NCI-H2081 treated with DMSO at 0.1 percent for 48 hours (cell line): ENCODE measurements at places on chromosomes 2 and 18.

- DNase-seq = no peak
These were observed 42.7 kb downstream of the ACSL3 start for GRCh38 chr2:222903234-222904220.

DNA sequence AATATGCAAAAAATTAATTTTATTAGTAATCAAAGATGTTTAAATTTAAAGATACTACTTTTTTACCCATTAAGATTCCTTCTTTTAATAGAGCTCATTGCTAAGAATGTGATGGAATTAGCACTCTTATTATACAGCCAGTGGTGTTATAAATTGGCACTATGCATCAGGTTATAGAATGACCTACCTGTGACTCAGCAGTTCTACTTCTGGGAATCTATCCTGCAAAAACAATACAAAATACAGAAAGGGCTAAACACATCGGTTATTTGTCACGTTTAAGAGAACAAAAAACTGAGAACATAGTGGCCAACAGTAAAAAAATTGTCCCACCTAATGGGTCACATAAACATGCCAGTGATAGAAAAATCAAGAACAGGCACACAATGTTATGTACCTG is 9.4 kb upstream of the ADD2 start:
- DNase-seq = no peak

- DNase-seq = no peak
These were observed 63.5 kb downstream of the PTPN2 start for GRCh38 chr18:12820506-12820905.

GRCh38 chr2:98827625-98828368 is 96.9 kb upstream of the MGAT4A start:
- no peak for DNase-seq

- no peak for DNase-seq
These were observed 748 bp downstream of the FMNL2 start for GRCh38 chr2:152335726-152336118.

DNA sequence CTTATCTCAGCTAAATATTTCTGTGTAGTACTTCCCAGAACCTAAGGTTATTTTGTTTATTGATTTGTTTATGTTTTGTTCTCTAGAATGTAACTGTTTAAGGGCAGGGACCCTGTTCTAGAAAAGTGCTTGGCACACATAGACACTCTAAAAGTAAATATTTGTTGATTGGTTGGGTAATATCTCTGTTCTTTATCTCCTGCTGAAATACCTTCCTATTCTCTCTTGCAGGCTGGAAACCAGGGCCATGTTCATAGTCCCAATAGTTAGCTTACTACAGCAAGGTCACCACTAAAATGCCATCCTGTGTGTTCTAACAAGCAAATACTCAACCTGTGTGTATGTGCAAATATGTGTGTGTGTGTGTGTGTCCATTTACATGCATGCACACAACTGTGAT is 375.6 kb upstream of the MEIS1 start:
- DNase-seq = no peak

GRCh38 chr2:43718530-43719124 is 42.4 kb upstream of the C1GALT1C1L start:
- no peak for DNase-seq

DNA sequence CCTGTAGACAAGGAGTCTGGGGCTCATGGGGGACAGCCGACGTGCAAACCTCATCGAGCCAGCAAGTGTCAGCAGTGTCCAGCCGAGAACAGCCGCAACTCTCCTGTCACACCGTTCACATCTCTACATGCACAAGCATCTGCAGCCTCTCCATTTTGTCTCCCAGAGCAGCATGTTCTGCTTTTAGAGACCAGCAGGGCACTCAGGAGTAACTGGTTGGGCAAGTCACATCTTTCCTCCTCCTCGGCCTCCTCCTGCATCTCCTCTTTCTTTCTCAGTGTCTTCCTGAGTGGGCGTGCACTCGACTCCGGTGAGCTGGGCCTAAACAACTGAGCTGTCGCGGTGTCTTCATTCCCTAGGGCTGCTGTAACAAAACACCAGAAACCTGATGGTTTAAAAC is 249.9 kb downstream of the SH3BP4 start:
- no peak for DNase-seq

DNA sequence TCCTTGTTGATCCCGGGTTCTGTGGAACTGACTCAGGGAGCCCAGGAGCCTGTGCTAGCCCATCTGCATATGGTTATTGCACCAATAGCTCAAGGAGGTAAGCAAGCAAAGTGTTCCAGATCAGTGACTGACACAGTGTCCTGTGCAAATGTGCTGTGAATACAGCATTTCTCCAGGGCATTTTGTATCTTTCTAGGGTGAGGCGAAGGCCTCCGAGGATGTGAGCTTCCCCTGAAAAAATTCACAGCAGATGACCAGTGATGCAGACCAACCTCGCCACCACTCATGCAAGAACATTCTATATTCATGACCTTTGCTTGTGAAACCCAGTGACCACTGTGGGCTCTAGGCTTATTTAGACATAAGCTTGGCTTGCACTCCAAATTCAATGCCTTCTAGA is 15.2 kb upstream of the NT5DC4 start:
- no peak for DNase-seq

GRCh38 chr2:61887717-61888266 is 664 bp downstream of the CCT4 start:
- no peak for DNase-seq

GRCh38 chr2:194105358-194105757 is 1551.7 kb upstream of the SLC39A10 start:
- DNase-seq = no peak

DNA sequence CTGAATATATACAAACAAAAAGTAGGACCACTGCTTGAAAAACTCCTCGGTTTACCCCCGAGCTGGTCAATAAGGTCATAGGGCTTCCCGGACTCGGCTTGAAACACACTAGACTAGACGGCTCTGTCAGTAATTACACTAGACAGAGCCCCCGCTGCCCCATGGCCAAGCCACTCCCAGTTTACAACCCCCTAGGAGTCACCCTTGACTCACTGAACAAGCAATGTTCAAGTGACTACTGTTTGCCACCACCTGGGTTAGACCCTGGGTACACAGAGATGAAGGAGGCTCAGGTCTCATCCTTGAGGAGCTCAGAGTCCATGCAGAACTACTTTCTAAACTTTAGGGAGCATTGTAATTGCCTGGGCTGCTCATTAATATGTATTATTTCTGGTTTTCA is 13.7 kb upstream of the PRELID3A start:
- no peak for DNase-seq

DNA sequence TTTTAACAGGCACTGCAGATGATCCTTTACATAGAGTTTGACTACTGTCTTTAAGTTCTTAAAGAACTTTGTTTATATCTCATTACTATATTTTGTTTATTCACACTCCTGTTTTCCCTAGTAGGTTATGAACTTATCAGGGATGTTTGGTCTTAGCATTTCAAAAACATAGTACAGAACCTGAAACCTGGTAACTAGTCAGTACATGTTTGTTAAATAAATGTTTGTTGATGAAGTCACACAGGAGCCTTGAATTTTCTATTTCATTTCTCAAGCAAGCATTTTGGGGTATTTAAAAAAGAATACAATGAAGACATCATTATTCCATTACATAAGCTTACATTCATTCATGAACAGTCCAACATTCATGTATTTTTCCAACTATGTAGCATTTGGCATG is 280.3 kb upstream of the ZSWIM2 start:
- DNase-seq = no peak

DNA sequence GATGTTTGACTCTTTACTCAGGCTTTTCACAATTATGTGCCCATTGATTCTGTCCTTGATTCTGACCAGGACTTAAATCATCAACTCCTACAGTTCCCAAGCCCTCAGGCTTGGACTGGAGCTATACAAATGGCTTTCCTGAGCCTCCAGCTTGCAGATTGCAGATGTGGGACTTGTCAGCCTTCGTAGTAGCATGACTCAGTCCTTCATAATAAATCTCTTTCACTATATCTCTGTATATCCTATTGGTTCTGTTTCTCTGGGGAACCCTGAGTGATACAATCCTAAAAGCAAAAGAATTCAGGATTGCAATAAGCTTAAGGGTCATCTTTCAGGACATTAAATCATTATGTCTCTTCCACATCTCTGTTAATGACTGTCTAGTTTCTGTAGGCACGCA is 356.6 kb downstream of the RIT2 start:
- DNase-seq = no peak

GRCh38 chr18:75728621-75729020 is 301.1 kb upstream of the SMIM21 start:
- no peak for DNase-seq

GRCh38 chr2:54176577-54176976 is 61.2 kb downstream of the ACYP2 start:
- DNase-seq = no peak
